ENCODE measurements at places on chromosomes 3 and 15.

DNA sequence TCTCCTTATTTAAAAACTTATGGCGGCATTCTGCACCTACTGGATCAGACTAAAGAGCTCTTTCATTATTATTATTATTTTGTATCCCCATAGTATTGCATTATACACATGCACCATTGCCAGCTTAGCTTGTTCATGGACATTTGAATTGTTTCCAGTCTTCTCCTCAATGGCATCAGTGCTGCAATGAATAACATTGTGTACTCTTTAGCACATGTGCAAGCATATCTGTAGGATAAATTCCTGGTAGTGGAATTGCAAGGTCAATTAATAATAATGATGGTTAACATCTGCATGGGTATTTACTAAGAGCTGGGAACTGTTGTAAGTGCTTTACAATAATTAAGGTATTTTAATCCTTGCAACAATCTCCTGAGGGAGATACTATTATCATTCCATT, 52.0 kb downstream of the AMOTL2 start:
- no peak for DNase-seq

GRCh38 chr3:139638518-139638917, 39.3 kb downstream of the NMNAT3 start:
- no peak for DNase-seq

DNA sequence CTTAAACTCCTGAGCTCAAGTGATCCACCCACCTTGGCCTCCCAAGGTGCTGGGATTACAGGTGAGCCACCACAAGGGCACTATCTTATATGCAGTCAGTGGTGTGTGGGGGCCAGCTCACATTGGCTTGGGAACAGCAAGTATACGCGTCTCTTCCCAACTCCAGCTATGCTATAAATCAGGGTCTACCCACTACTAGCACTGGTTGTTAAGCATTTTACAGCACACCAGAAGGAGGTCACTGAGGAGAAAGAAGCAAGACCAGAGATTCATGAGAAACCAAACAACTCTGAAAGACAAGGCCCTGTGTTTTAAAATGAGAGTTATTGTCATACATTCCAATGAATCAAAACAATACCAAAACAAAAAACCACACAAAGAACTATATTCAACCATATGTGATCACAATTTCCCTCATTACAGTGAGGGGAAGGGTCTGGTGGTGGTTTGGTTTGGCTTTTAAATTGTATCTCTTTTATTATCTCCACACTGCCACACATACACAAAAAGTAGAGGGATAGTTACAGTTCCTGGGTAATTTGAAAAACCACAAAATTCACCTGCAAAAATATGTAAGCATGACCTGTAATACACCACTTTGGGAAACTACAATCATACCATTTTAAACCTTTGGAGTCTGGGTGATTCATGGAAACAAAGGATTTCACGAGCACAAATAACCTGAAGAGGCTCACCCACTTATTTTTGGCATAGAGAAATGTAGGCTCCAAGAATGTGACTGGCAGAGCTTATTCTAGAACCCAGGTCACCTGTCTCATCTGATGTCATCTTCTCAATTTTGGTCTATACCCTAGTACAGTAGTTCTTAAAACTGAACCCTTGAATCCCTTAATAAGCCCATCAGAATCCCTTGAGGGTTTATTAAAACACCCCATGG, 5.2 kb downstream of the MAGI1 start:
- DNase-seq = no peak

GRCh38 chr15:70045045-70045444, 52.7 kb downstream of the TLE3 start:
- DNase-seq = no peak

- DNase-seq = no peak
Observed at GRCh38 chr15:76064375-76064774, 4.6 kb downstream of the TMEM266 start.

GRCh38 chr3:60528651-60529050, 722.6 kb downstream of the FHIT start:
- DNase-seq = no peak

GRCh38 chr3:12345141-12345561, 56.3 kb downstream of the PPARG start:
- peak; percentile 30 for DNase-seq

DNA sequence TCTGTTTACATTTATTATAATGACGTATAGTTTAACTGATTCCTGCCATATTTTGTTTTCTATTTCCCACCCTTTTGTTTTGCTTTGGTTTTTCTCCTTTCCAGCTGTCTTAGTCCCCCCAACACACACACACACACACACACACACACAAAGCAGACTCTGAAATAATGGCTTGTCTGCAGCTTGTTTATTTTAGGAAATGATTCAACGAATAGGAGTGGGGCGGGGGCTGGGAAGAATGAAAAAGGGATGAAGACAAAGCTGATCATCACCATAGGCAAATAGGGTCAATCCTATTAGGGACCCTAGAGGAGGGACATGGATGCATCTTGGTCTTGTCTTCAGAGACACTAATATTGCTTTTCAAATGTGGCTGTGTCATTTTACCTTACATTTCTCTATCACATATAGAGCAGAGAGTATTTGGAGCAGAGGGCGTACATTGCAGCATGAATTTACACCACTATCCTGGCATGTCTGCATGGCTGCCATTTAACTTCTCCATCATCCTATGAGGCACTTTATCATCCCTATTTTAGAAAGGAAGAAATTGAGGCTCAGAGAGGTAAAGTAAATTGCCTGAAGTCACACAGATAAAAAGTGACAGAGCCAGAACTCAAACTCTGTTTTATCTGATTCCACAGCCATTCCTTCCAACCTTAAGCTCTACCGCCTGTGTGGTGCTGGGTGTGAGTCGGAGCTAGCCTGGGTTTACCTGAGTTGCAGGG, 147.2 kb upstream of the TPM1 start:
- no peak for DNase-seq

GRCh38 chr15:48617619-48618018, 27.9 kb downstream of the FBN1 start:
- peak; percentile 75 for DNase-seq

DNA sequence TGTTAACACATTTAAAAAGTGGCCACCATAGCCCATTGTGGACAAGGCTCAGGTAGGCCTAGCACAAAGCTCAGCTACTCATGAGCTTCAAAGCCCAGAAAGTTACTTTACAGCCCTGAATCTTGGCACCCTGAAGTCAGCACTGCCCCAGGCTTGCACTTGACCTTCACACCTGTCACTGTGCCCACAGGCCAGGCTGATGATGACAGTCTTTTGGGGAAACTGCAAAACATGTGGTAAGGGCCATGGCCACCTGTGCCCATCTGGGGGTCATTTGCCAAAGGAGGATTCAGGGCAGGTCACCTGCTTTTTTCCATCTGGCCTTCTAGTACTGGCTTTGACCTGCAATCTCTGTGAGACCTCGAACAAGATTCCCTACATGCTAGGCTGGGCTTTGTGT, 11.0 kb downstream of the CHDH start:
- DNase-seq = no peak

DNA sequence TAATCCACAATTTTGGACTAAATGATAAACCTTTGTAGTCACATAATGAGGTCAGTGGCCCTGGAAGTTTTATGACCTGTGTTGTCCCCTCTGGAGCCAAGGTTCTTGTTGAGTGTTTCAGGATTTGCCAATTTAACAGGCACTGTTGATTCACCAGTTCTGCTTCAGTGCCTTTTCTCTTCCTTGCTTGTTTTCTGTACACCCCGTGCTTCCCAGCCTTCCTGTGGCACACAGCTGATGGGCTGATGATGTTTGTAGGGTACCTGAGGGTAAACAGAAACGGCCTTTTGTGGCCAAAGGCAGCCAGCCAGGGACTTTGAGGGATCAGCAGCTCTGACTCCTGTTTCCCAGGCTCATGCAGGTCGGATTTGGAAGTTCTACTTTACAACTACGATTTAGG, 13.3 kb downstream of the GYG1 start:
- DNase-seq = no peak

- DNase-seq = no peak
Observed at GRCh38 chr15:41950489-41950888, 21.9 kb downstream of the EHD4 start.

DNA sequence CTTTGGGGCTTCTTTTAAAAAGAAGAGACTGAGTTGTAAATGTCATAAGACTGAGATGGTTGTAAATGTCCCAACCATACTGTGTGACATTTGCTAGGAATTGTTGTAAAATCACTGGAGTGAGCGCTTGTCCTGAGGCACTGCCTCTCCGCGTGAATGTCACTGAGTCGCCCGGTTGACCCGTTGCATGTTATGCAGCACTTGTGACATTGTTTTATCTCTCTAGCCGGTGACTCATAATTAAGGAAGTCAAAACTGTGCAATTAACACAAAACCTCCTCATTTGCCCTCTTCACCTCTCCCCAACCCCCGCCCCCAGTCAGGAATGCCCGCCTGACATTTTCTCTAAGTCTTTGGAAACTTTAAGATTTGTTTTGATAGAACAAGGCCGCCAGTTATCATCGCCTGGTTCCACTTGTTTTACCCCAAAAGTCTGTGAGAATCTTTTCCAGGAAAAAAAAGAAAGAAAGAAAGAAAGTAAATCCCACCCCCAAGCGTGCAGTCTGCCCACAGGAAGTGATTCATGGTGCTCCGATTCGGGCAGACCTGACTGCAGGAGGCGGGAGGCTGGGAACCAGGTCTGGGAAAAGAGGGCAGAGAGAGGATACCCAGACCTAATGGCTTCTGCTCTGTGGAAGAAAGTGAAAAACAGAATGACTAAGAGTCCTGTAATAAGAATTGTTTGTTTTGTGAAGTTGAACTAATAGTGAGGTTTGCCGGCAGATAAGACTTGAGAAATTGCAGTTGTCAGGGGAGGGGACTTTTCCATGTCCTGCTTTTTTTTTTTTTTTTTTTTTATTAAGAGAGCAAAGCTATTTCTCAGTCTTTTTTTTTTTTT, 84.8 kb downstream of the SMAD3 start:
- peak; percentile 91 for DNase-seq

GRCh38 chr3:159910991-159911663, 77.5 kb upstream of the IL12A start:
- no peak for DNase-seq

DNA sequence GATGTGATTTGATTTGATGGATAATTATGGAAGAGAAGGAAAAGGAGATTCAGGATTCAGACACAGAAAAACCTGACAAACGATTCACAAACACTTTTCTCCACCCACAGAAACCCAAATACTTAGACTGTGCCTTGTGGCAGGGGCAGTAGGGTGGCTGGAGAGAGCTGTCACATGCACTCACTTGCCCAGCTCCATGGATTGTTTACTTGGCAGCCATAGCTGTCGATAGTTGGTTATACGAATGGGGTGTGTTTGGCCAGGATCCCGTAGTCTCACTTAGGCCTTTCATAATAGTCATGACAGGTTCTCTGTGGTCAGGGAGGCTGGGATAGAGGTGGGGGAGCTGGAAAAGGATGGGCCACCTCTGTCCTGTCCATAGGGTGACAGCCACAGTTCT, 76.9 kb downstream of the CACNA1D start:
- DNase-seq = no peak

GRCh38 chr3:31225923-31226322, 306.8 kb upstream of the STT3B start:
- DNase-seq = no peak

DNA sequence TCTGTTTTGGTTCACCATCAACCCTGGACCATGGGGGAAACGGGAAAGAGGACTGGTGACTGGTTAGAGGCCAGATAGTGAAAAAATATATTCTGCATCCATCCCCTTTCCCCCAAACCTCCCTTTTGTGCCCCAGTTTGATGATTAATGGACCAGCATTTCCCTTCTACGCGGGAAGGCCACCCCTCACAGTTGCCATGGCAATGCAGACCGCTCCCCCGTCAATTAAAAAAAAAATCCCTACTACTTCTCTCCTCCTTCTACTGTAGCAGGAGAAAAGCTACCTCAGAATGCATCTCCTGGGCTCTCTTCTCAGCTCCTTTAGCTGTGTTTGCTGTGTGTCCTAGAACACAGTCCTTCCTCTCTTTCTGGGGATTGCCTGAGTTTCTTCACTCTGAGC, 4.0 kb downstream of the BAHD1 start:
- no peak for DNase-seq

GRCh38 chr3:126376444-126376843, 18.3 kb upstream of the CFAP100 start:
- DNase-seq = no peak

- DNase-seq = no peak
Observed at GRCh38 chr3:116211901-116212300, 233.4 kb downstream of the LSAMP start.
